ENCODE measurements at places on chromosomes 13 and 19. TPM values are rescaled to one million over a fixed set of nuclear protein-coding genes. Genes with fewer than 3 reads are reported as not detected.

- no peaks in the 10 kb centered on the region for H3K36me3 ChIP-seq
- peaks cover 23% of the 10 kb centered on the region for H3K27me3 ChIP-seq
- no peak overlapping the region for H3K27ac ChIP-seq
- no peak overlapping the region for H3K4me3 ChIP-seq
These were observed 14.6 kb downstream of the SYT3 start for GRCh38 chr19:50624949-50625600.

- H3K4me1 ChIP-seq: peaks cover 4% of the 10 kb centered on the region
- H3K27me3 ChIP-seq: peaks cover 85% of the 10 kb centered on the region
- H3K27ac ChIP-seq: no peak overlapping the region
- no peak for DNase-seq
- H3K4me3 ChIP-seq: peak overlapping the region; percentile 81
These were observed 3.1 kb downstream of the PCDH8 start for GRCh38 chr13:52845334-52845761.

- H3K4me3 ChIP-seq: no peak overlapping the region
- peaks cover 3% of the 10 kb centered on the region for H3K36me3 ChIP-seq
- peaks cover 19% of the 10 kb centered on the region for H3K4me1 ChIP-seq
- no peak for DNase-seq
- H3K27me3 ChIP-seq: no peaks in the 10 kb centered on the region
These were observed 9.4 kb downstream of the LCP1 start for GRCh38 chr13:46172531-46172991.

GRCh38 chr19:18141031-18141430 is 11.9 kb upstream of the PIK3R2 start:
- H3K4me3 ChIP-seq: no peak overlapping the region
- H3K36me3 ChIP-seq: peaks cover 7% of the 10 kb centered on the region
- DNase-seq: no peak

- no peaks in the 10 kb centered on the region for H3K36me3 ChIP-seq
- no peak overlapping the region for H3K4me3 ChIP-seq
- peaks cover 43% of the 10 kb centered on the region for H3K4me1 ChIP-seq
- no peak for DNase-seq
- no peak overlapping the region for H3K27ac ChIP-seq
- no peaks in the 10 kb centered on the region for H3K27me3 ChIP-seq
These were observed 76.1 kb downstream of the SIPA1L3 start for GRCh38 chr19:37983153-37983552.

DNA sequence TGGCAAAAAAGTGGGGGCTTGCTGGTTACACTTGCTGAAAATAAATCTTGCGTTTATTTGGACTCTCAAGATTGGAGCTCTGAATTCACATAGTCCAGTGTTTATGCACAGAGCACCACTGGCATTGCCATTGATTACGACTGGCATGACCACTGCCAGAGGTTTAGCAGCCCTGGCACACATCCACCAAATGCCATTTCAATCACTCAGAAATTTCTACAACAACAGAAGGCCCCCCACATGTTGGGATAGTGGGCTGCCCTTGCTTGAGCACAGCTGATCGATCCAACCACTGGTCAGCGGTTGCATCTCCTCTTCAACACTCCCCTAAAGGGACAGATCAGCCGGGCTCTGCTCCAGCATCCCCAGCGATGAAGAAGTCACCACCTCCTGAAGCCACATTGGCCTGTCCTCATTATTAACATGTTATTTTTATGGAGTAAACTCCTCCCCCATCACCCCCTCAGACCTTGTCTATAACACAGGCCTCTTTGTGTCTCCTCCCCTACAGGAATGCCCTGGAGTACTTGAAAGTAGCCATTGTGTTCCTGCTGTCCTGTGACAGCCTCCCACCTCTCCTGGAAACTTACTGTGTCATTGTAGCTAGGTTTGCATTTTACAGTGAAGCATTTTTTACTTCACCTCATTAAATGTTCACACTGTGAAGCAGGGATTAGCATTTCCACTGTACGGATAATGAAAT is 51.3 kb downstream of the CDADC1 start:
- peaks cover 5% of the 10 kb centered on the region for H3K36me3 ChIP-seq
- no peak overlapping the region for H3K4me3 ChIP-seq
- no peak overlapping the region for H3K27ac ChIP-seq
- peaks cover 33% of the 10 kb centered on the region for H3K4me1 ChIP-seq
- DNase-seq: no peak
- H3K27me3 ChIP-seq: no peaks in the 10 kb centered on the region

- H3K4me1 ChIP-seq: no peaks in the 10 kb centered on the region
- no peak overlapping the region for H3K27ac ChIP-seq
- H3K4me3 ChIP-seq: no peak overlapping the region
- DNase-seq: no peak
- peaks cover 5% of the 10 kb centered on the region for H3K27me3 ChIP-seq
These were observed 89.2 kb upstream of the WASF3 start for GRCh38 chr13:26468265-26468801.

DNA sequence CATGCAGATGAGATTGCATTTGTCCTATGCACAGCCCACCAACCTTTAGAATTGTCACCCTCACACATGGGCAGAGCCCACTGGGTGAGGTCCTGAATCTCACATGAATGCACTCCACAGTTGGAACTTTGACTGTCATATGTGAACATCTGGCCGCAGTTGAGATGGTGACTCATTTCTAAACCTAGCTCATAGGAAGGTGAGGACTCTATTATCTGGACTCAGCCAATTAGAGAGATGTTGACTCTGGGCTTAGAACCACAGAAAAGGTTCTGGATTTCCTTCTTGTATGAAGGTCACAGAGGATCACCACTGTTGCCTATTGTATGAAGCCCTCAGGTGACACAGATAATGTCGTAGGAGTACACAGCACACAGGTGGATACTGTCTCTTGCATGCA is 25.6 kb upstream of the ZNF681 start:
- H3K36me3 ChIP-seq: peaks cover 73% of the 10 kb centered on the region
- DNase-seq: no peak
- H3K4me1 ChIP-seq: no peaks in the 10 kb centered on the region
- H3K4me3 ChIP-seq: no peak overlapping the region

DNA sequence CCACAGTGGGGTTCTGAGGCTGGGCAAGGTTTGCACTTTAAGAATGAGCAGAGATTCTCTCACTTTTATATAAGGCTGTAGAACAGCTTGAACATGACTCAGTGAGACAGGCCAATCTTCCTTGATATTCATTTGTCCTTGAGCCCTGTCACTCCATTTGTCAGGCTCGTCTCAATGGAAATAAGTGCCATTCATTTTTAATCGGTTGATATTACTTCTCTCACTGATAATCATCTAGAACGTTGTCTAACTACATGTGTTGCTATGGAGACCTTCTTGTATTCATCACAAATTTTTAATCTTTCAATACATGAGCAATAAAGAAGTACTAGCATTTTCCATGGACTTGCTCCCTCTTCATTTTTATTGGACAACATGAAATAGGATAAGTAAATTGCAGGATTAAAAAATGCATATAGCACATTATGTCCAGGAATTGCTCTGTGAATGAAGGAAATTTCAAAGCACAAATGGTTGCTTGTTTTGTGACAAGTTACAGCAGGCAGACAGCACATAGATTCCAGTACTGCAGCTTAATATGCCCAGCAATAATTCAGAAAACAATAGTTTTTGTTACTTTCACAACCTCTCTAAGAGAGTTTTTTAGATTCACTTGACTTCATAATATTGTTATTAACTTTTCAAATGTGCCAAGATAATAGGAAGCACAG is 1178.4 kb upstream of the ATXN8OS start:
- no peak overlapping the region for H3K27ac ChIP-seq
- no peaks in the 10 kb centered on the region for H3K4me1 ChIP-seq
- H3K27me3 ChIP-seq: no peaks in the 10 kb centered on the region

DNA sequence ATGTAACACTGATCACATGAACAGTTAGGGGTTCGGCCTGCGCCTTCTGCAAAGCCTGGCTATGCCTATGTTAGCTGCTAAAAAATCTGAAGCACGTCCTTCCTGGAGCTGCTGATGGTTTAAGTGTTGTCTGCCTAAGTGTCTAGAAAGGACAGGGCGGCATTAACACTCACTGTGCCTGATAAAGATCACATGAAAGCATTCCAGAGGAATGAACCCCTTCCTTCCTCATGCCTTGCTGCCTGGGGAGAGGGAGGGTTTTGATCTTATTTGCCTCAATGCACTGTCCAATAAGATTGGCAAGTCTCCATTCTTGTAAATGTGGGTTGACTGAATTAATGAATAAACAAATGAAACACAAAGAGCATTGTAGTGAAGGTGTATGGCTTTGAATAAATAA is 5.2 kb downstream of the DOCK9 start:
- H3K27me3 ChIP-seq: no peaks in the 10 kb centered on the region
- H3K36me3 ChIP-seq: peaks cover 6% of the 10 kb centered on the region
- peak overlapping the region; percentile 53 for H3K4me3 ChIP-seq
- peaks cover 39% of the 10 kb centered on the region for H3K4me1 ChIP-seq

- no peak overlapping the region for H3K4me3 ChIP-seq
- DNase-seq: no peak
- H3K27ac ChIP-seq: no peak overlapping the region
- peaks cover 20% of the 10 kb centered on the region for H3K27me3 ChIP-seq
These were observed 242.2 kb downstream of the B3GLCT start for GRCh38 chr13:31441800-31442510.

- no peak overlapping the region for H3K27ac ChIP-seq
- H3K36me3 ChIP-seq: no peaks in the 10 kb centered on the region
- H3K27me3 ChIP-seq: peaks cover 6% of the 10 kb centered on the region
- no peak overlapping the region for H3K4me3 ChIP-seq
- no peak for DNase-seq
These were observed 429.1 kb upstream of the ARGLU1 start for GRCh38 chr13:106996867-106997618.

- H3K27ac ChIP-seq: no peak overlapping the region
- no peak overlapping the region for H3K4me3 ChIP-seq
- peaks cover 8% of the 10 kb centered on the region for H3K36me3 ChIP-seq
- DNase-seq: no peak
- H3K4me1 ChIP-seq: peaks cover 4% of the 10 kb centered on the region
- no peaks in the 10 kb centered on the region for H3K27me3 ChIP-seq
These were observed 25.7 kb downstream of the SHC2 start for GRCh38 chr19:435056-435706.

DNA sequence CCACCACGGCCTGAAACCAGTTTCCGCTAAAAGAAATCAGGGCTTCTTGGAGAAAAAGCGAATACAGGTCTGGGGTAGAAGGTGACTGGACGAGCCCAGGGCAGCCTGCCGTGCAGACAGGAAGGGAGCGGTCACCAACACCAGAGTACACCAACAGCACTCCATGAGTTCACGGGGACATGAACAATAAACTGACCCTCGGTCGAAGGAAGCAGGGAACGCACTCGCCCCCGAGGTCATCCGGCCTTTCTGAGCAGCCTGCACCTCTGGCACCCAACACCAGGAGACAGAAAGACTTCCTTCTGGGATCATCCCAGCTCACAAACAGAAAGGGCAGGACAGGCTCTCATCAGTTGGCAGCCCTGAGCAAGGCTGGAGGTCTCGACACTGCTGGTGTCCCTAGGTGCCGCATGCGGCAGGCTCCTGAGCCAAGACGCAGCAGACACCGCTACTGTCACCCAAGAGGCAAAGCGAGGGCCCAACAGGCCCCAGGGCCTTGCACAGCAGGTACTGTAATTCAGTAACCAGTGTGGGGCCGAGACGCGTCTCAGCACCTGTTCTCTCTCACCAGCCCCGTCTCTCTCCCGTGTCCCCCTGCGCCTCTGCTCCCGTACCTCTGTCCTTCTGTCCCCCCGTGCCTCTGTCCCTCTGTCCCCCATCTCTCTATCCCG is 18.0 kb downstream of the DCUN1D2 start:
- peaks cover 46% of the 10 kb centered on the region for H3K36me3 ChIP-seq
- DNase-seq: no peak
- no peaks in the 10 kb centered on the region for H3K27me3 ChIP-seq
- H3K4me1 ChIP-seq: peaks cover 14% of the 10 kb centered on the region

GRCh38 chr13:107034236-107034872 is 466.4 kb upstream of the ARGLU1 start:
- H3K4me3 ChIP-seq: no peak overlapping the region
- H3K27me3 ChIP-seq: no peaks in the 10 kb centered on the region
- DNase-seq: no peak
- no peak overlapping the region for H3K27ac ChIP-seq

DNA sequence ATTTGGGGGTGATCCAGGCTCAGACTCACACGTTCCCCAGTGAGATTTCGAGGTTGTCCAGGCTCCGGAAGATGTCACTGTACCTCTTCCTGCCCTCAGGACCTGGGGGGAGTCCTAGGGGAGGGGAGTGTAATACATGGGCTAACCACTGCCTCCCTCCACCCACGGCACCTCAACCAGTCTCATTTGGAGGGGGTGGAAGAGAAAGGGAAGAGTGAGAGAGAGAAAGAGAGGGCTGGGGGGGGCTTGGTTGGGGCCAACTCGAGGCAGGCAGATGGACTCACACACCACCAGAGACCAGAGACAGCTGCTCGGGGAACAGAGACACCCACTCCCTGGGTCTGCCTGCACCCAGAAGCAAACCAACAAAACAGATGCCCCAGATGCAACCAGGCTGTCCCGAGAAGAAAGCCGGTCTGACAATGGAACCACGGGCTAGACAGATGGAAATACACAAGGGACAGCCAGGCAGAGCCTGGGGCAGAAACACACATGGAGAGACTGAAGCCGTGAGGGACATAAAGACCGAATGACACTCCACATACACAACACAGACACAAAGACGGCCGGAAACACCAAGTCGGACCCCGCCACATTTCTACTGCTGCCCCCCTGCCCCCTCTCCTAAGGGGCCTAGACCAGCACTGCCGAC is 825 bp downstream of the GMIP start:
- H3K4me3 ChIP-seq: peak overlapping the region; percentile 97
- H3K27me3 ChIP-seq: no peaks in the 10 kb centered on the region
- peak overlapping the region; percentile 86 for H3K27ac ChIP-seq
- no peak for DNase-seq

GRCh38 chr13:107644136-107644535 is 571.2 kb downstream of the LIG4 start:
- no peak for DNase-seq
- H3K27ac ChIP-seq: no peak overlapping the region
- H3K4me3 ChIP-seq: no peak overlapping the region

DNA sequence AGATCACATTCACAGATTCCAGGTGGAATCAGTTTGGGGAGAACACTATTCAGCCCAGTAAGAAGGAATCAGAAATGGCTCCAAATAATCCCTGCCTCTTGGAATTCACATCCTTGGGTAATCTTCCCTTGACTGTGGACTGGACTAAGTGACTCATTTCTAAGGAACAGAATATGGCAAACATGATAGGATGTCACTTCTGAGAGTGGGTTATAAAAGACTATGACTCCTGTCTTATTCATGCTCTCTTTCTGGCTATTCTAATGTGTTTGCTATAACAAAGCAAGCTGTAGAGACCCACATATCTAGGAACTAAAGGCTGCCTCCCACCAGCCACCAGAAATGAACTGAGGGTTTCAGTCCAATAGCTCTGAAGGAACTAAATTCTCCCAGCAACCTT is 37.8 kb downstream of the MBD3L2B start:
- H3K27me3 ChIP-seq: no peaks in the 10 kb centered on the region
- no peaks in the 10 kb centered on the region for H3K4me1 ChIP-seq
- no peak for DNase-seq
- no peaks in the 10 kb centered on the region for H3K36me3 ChIP-seq

The EBI3 gene
- 0.43 TPM for total RNA-seq

The GRAMD1A gene
- total RNA-seq: 79.6 TPM

The CGB5 gene
- total RNA-seq: not detected

The ATCAY gene
- 3.3 TPM for total RNA-seq

The SLC5A5 gene
- total RNA-seq: 0.75 TPM

The FLT1 gene
- 0.79 TPM for total RNA-seq

The IGFL2 gene
- total RNA-seq: 441 TPM

The CDK8 gene
- 22.8 TPM for total RNA-seq
